ENCODE measurements at places on chromosomes 5 and 9.

- peak; percentile 71 for DNase-seq
Measured at GRCh38 chr5:168962306-168962705, 338.6 kb downstream of the SLIT3 start.

DNA sequence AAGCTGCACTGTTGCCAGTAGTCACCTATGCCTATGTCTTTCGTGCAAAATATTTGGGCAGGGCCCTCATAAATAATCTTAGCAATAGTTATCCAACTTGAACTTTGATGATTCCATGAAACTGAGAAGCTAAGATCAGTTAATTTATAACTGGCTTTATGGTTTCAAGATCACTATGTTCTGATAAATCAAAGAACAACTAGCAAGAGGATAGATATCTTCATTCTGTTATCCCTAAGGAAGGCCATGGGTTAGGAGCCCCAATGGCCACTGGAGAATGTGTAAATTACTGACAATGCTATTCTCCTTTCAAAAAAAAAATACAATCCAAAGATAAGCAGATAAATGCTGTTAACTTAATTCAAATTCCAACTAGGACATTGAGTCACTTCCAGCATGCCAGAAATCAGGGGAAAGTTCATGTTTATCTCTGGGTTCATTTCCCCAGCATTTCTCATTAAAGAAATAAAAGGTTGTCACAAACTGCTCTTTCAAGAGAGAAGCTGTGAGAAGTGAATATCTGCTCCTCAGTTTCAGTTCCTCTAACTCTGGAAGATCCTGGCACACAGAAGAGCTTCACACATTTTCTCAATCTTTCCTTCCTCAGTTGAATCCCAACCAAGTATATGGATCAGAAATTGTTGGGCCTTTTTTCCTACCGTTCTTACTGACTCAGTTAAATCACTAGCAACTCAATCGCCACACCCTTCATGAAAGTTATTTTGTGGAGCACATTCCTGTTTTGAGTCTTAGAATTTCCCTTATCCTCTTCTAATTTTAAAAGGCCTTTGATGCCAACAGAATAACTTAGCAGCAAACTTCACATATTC, 59.6 kb upstream of the SLC1A1 start:
- DNase-seq: peak; percentile 40

DNA sequence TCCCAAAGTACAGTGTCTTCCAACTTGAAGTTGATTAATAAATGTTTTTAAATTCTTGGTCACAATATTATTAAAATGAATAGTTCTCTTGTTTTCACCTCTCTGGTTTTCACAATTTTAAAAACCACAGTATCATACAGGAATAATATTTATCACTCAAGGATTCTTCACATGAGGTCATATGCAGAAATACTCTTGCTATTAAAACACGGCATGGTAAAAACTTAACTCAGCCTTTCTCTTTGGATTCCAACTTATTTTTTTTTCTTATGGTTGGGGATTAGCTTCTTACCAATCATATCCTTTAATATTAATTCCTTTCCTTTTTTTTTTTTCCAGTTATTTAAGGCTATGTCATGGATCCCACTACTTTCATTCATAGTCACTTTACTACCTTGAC, 289.4 kb downstream of the ADAMTS6 start:
- no peak for DNase-seq

DNA sequence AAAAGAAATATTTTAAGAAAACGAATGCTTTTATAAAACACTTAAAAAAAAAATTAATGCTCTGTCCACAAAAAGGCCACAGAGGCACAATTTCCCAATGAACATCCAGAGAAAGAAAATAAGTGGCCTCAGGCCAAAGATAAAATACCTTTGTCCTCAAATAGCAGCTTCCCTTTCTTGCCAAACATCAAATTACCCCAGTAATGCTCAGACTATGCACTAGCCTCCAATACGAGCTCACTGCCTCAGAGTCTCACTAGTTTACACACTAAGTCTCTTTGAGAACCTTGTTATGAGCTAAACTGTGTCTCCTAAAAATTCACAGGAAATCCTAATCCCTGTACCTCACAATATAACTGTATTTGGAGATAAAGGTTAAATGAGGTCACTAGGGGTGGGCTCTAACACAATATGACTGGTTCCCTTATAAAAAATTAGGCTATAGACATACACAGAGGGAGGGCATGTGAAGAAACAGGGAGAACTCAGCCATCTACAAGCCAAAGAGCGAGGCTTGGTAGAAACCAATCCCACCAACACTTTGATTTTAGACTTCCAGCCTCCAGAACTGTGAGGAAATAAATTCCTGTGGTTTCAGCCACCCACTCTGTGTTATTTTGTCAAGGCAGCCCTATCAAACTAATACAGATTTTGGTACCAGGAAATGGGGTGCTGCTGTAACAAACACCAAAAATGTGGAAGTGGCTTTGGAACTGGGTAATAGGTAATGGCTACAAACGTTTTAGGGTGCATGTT, 4.4 kb downstream of the MPDZ start:
- DNase-seq: peak; percentile 82

DNA sequence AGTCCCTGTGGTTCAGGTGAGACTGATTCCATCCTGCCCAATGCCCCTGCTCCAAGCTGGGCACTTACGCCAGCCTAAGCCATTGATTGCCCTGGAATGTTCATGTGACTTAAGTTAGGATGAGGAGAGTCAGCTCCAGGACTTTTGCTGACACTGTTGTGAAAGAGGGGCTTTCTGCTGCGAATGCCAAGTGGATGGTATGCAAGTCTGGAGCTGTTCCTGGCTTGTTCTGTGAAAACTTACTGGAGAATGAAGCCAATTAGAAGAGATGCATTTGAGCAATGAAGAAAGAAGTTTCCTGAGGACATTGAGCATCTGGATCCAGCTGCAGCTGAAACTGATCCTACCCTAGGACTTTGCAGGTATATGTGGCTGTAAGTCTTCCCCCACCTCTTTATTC, 61.2 kb upstream of the ZFR start:
- peak; percentile 94 for DNase-seq

DNA sequence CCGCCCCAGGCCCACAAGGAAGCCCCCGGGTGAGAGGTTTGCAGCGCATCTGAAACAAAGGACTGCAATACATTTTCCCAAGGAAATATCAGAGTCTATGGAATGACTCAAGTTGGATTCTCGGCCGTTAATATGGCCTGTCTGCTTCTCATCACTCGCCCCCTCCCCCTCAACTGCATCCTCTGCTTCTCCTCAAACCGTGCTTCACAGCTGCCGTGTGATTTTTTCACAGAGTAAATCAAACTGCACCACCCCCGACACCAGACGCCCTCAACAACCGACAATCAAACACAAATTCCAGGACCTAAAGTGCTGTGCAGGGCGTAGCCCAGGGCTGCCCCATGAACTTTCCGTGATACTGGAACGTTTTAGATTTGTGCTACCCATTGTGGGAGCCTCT, 176.9 kb downstream of the ROR2 start:
- no peak for DNase-seq

DNA sequence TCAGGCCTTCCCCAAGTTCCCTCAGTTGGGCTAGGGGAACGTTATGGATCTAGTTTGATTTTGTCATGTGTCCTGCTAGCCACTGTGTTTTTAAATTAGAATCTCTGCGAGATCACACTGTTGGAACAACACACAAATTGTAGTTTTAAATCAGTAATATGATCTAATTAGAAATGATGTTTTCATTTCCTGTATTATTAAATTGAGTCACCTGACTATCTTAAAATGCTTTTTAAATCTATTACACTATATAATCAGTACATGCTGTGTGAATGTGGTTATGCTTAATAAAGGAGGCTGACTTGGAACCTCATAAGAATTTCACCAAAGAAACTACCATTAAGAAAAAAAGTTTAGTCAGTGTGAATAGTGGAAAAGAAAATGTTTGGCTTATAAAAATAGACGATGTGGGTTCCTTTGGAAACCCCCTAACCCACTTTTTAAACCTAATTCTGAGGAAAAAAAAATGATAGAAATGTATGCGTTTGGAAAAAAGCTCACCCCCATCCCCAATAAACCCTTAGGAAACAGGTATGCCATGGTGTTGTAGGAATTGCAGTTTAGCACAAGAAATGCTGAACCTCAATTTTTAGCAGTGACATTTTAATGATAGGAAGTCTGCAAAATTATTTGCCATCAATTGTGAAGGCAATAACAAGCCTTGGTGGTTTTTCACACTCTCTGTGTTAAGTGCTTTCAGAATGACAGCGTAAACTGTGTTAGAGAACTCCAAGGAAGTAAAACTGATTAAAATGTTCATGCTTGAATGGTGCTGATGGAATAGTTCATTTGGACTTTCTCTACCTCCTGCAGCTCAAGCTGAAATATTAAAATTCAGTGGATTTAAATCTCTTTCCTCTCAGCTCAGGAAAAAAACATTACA, 59.0 kb downstream of the TLE4 start:
- DNase-seq: no peak

DNA sequence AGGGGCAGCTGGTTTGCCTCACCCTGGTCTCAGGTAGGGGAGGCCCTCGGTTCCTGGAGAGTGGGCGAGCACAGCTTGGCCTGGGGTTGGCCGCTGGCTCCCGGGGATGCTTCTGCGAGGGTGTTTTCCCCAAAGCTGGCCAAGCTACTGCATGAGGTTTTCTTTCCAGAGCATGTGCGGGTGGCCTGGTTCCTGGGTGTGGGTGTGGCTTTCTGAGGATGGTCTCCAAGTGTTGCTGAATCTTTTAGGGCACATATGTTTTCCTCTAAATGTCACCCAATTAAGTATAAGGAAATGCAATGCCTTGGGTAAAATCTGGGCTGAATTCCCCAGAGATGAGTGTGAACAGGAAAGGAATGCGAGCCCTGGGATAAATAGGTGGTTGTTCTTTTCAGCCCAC, 115.8 kb upstream of the ICE1 start:
- DNase-seq: peak; percentile 0

- DNase-seq: no peak
Measured at GRCh38 chr5:178530526-178530925, 59.7 kb downstream of the COL23A1 start.

DNA sequence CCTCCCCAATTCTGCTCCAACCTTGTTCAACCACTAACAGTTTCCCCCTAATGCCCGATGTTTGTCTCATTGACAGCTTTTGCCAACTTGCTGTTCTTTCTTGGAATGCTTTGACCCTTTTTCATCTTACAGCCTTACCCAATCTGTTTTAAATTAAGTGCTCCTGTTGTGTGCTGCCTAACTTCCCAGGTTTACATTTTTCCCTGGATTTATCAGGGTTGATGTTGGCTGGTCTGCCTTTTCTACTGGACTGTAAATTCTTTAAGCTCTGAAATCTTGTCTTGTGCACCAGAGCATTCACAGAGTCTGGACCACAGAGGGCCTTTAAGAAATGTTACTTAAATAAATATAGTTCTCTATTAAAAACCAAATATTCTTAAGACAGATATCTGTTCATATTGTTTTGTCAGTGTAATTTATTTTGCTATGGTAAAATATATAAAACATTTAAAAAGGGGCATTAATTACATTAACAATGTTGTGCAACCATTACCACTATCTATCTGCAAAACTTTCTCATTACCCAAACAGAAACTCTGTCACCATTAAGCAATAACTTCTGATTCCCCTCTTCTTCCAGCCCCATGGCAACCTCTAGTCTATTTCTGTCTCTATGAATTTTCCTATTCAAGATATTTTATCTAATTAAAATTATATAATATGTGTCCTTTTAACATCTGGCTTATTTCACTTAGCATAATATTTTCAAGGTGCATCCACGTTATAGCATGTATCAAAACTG, 73.0 kb downstream of the OSTF1 start:
- DNase-seq: peak; percentile 34
